T-cell (primary cell): ENCODE measurements at places on chromosomes 12 and 14. TPM values are rescaled to one million over a fixed set of nuclear protein-coding genes. Genes with fewer than 3 reads are reported as not detected.

Gene SAMD15
- 0.40 TPM for total RNA-seq

Gene GPRC5A
- total RNA-seq, result not detected

Gene DEGS2
- total RNA-seq, result not detected

Gene PRPH
- total RNA-seq, result not detected

Gene RIMBP2
- not detected for total RNA-seq
